DMS 273 treated with DMSO at 0.1 percent for 48 hours (cell line): ENCODE measurements at places on chromosomes 2 and 18.
A peak's percentile ranks its signal among the peaks of the same experiment; 100 is the strongest.

GRCh38 chr2:100178085-100178788 is 35.8 kb upstream of the AFF3 start:
- DNase-seq = peak; percentile 75

DNA sequence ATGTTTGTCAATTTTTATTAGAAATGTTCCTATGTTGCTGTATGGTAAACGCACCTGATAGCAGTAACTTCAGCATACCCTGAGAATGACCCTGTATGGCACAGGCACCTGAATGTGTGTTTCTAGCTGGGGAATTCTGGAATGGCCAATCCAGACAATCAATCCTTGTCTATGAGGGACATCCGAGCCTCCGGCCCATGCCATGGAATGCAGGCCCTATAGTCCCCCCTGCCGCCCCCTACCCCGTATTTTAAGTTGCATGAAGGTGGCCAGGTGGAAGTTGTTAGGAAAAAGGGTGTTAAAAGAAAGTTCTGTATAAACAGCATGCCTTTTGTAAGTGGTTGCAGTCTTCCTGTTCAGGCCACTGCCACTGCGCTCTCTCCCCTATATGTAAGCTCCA is 595.9 kb downstream of the DSC3 start:
- no peak for DNase-seq

- no peak for DNase-seq
Observed at GRCh38 chr2:1701020-1701419, 43.3 kb downstream of the PXDN start.

DNA sequence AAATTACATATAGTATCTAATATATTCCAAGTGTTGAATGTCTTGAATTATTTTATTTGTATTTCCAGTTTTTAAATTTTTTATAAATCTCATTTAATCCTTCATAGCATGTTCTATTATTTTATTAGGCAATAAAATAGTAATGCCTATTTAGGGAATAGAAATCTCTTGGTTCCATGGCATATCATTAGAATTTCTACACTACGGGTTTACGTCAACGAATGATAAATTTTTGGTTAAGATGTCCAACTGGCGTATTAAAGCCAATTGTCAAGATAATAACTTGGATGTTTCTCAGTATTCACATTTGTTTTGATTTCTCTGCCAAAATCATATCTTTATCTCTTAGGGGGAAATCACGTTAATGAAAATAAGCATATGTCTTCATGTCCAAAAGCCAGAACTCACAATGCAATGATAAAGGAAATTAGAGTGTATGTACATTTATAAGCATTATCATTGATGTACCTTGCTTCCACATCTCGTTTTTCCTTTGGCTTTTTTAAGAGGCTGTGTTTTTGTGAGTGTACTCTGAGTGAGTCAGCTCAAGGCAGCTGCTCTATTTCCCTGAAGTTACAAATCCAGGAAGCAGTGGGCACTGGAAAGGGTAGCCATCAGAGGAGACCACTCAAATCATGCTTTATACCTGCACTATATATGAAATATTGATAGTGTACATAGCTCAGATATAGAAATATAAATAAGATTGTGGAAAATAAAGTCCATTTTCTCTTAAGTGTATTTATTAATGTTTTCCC is 115.8 kb upstream of the PDE1A start:
- no peak for DNase-seq

- no peak for DNase-seq
Observed at GRCh38 chr2:60486551-60486950, 66.9 kb downstream of the BCL11A start.

DNA sequence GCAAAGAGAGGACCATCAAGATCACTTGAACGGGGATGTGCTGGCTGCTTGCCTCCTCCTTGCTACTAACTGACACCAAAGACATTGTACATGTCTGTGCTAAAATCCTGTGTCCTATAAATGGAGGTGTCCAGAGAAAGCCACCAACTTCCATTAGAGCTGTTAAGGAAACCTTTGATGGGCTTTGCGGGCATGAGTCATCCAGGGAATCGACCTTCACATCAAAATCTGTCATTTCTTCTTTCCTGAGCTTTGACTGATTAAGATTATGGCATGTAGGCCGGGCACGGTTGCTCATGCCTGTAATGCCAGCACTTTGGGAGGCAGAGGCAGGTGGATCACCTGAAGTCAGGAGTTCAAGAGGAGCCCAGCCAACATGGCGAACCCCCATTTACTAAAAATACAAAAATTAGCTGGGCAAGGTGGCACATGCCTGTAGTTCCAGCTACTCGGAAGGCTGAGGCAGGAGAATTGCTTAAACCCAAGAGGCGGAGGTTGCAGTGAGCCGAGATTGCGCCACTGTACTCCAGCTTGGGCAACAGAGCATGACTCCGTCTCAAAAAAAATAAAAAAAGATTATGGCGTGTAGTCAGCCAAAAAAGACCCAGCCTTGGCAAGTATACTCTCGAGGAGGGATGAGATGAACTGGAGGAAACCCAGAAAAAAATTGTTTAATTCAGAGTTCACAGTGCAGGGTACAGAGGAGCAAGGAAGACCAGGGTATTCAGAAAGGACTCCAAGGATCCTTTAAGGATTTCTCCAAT is 115.8 kb downstream of the CABLES1 start:
- no peak for DNase-seq

DNA sequence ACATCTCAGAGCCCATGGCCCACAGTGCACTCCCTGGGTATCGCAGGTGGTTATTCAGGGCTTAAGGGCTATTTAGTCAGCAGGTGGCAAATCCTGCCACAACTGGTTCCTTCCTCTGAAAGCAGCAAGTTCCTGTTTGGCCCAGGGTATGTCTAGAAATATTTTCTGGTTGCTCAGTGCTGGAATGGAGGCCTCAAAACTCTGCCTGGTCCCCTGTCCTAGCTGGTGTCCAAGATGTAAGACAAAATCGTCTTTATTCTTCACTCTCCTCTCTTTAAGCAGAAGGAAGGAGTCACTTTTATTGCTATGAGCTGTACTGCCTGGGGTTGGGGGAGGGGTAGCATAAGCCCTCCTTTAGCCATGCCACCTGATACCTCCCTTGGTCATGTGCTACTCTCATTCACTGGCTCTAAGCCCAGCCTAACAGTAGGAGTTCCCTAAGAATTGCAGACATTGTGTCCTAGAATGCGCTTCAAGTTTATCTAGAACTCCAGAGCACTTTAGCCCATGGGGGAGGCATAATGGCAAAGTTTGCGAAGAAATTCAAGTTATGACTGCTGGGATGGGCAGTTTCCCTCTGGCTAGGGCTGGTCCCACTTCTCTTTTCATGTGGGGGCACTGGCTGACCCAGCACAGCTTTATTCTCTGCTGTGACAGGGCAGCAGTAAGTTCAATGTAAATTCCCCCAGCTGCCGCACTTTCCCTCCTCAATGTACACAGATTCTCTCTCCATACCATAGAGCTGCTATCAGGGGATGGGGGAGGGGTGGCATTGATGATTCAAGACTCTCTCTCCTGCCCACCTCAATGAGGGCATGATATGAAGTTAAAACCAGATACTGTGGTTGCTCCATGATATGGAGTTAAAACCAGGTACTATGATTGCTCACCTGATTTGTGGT is 27.1 kb upstream of the CWC22 start:
- DNase-seq = peak; percentile 93

DNA sequence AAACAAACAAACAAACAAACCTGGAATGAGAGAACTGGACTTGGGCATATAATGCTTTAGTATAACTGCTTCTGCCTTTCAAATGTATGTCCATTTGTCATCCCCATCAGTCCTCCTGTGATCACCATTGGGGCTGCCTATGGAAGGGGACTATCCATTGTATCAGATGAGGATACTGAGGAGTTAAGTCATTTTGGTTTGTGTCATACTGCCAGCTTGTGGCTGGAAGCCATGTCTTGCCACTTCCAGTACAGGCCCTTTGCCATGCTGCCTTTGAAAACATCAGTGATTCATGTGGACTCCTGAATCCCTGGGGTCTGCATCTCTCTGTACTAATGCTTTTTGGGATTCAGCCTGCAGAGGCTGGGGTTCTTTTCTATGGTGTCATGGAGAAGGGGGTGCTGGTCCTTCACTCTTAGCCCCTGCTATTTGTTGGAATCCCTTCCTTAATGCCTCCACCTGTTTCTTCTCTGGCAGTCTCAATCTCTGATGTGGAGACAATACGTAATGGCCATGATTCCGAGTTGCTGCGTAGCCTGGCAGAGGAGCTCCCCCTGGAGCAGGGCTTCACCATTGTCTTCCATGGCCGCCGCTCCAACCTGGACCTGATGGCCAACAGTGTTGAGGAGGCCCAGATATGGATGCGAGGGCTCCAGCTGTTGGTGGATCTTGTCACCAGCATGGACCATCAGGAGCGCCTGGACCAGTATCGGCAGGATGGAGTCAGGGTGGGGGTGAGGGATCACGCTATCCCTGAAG is 10.6 kb downstream of the PLCD4 start:
- no peak for DNase-seq

GRCh38 chr18:34311468-34311867 is 86.8 kb upstream of the NOL4 start:
- no peak for DNase-seq

DNA sequence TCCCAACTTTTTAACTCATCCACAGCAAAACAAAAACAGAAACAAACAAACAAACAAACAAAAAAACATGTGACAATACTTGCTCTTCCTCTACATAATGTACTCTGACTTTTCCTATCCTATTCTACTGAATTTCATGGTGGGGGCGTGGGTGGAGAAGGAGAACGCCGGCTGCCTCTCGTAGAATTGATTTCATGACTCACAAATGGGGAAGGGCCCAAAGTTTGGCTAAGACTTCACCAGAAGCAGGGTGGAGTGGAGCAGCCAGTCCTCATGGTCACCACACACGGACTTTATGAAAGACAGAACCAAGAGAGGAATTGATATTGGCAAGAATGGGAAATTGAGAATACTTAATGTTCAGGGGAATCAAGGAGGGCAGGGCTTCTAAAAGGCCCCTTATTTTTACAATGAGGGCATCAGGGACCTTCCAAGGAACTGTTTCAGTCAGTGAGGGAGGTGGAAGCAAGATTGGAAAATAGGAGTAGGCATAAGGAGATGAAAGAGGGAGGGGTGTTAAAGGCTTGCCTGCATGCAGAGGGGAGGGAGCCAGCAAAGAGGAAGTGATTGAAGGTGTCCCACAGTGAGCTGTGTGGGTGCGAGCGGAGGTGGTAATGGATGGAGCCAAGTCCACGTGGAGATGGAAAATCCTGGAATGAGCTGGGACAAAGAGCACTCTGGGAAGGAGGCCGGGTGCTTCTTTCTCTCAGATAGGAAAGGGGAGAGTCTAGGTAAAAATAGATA is 27.9 kb downstream of the MARCHF4 start:
- DNase-seq = no peak

DNA sequence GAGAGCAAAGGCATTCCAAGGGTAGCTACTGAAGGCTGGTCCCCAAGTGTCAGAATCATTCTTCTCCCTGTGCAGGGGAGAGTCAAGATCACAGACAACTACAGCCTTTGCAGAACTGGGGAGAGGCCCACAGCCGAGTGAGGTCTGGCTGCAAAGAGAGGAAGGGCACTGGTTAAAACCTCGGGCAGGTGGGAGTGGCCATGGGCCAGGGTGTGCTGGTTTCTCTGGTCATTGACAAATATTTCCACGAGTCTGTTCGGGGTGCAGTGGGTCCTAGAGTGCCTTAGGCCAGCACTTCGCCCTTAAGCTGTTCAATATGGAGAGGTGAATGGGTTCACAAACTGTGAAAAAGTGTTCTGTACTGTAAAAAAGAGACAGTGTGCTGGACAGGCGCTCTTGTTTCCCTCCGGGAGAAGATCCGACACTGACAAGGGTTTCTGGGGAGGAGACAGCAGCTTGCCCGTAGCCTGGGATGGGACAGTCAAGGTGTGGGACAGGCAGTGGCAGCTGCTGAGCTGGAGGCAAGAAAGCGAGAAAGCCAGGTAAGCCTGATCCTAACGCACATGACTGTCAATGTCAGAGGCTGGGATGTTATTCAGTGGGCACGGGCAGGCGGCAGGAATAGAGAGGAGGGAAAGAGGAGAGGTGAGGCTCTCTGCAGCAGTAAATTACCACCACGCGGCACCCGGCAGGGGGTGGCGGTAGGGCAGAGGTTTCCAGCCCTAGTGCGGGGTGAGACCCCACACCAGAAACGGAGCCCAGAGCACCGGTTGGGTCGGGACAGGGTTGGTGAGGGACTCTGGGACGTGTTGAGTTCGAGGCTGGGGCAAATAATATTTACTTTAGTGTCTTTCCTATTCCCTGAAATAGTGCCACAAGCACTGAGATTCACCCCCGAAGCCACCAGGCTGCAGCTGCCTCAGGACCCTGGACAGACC is 2.0 kb downstream of the NPPC start:
- no peak for DNase-seq

DNA sequence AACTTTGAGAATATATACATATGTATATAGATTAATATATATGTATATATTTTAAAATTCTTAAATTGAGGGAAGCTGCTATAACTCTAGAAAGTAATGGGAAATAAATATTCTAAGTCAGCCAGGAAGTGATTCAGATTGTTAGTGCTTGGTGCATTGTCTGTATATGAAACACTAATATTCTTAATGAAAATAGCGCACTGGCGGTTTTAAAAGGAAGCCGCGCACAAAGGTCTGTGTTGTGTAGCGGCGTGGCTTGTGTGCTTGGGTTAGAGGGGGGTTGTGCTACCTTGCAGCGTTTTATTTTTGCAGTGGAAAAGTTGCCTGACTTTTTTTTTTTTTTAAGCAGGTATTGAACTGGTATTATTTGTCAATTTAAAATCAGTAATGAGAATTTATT is 11.3 kb downstream of the TSHZ1 start:
- DNase-seq = no peak

- no peak for DNase-seq
Observed at GRCh38 chr18:73563901-73564472, 583.6 kb downstream of the FBXO15 start.

GRCh38 chr2:186639939-186640338 is 50.1 kb downstream of the ITGAV start:
- no peak for DNase-seq

GRCh38 chr2:33058716-33059470 is 112.1 kb downstream of the LTBP1 start:
- no peak for DNase-seq

- no peak for DNase-seq
Observed at GRCh38 chr2:31331156-31331555, 83.4 kb downstream of the XDH start.

GRCh38 chr2:208311321-208311720 is 45.3 kb downstream of the PIKFYVE start:
- DNase-seq = no peak

GRCh38 chr18:74862094-74862493 is 264.4 kb downstream of the ZNF407 start:
- DNase-seq = no peak

GRCh38 chr2:235661952-235662351 is 168.1 kb downstream of the AGAP1 start:
- DNase-seq = no peak

DNA sequence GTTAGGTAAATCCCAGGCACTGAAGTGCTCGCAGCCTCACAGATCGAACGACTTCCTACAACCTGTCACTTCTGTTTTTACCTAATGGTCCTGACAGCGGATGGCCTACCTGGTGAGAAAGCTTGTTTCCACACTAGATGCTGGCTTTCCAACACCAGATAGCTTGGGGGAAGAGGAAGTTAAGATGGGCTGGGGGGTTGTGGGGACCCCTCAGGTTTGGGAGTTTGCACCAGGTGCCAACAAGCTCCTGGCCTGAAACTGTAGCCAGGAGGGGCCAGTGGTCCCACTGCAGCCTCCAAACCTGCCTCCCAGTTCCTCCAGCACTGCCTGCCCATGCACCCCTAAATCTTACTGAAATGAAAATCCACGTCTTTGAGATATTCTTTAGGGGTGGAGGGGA is 3.9 kb downstream of the TMEM185B start:
- DNase-seq = no peak

GRCh38 chr2:128501006-128501690 is 182.5 kb upstream of the HS6ST1 start:
- no peak for DNase-seq

- DNase-seq = no peak
Observed at GRCh38 chr2:190267302-190267701, 52.3 kb downstream of the HIBCH start.

GRCh38 chr2:68948710-68949109 is 4.0 kb downstream of the GKN2 start:
- no peak for DNase-seq
